ENCODE measurements at places on chromosomes 1 and 21. TPM values are rescaled to one million over a fixed set of nuclear protein-coding genes. Genes with fewer than 3 reads are reported as not detected.

The ZMYND12 gene
- 0.40 TPM for total RNA-seq

DNA sequence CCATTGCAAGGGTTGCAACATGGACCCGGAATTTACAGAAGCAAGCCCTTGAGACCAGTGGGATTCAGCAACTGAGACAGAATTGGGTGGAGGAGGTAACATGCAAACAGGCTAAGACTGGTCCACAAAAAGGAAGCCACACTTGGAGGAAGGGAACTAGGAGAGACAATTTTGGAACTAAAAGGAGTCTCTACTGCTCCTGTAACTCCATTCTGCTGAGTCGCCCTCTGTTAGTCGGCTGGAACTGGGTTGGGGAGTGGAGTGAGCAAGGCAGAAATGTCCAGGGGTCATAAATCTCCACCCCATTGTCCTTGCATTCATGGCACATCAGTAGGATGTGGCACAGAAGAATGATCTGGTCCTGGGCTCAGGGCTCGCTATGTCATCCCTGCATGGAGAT is 5.1 kb downstream of the LAMB3 start:
- H3K27me3 ChIP-seq = no peaks in the 10 kb centered on the region
- H3K4me1 ChIP-seq = peaks cover 62% of the 10 kb centered on the region
- H3K4me3 ChIP-seq = no peak overlapping the region
- no peaks in the 10 kb centered on the region for H3K36me3 ChIP-seq
- H3K27ac ChIP-seq = no peak overlapping the region

DNA sequence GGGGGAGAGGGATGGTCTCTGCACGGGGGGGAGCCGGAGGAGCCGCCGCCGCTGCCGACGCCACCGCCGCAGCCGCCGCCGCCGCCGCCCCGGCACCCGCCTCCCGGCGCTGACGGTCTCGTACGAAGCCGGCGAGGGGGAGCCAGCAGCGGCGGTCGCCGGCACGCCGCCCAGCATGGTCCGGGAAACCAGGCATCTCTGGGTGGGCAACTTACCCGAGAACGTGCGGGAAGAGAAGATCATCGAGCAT is 311 bp downstream of the SPEN start:
- DNase-seq = no peak
- no peaks in the 10 kb centered on the region for H3K36me3 ChIP-seq
- peak overlapping the region; percentile 74 for H3K4me3 ChIP-seq
- no peaks in the 10 kb centered on the region for H3K27me3 ChIP-seq
- peaks cover 42% of the 10 kb centered on the region for H3K4me1 ChIP-seq

The S100A16 gene
- total RNA-seq = 143 TPM

The RNU1-3 gene
- total RNA-seq = 2,650 TPM

- no peak overlapping the region for H3K4me3 ChIP-seq
- H3K27me3 ChIP-seq = peaks cover 38% of the 10 kb centered on the region
- no peak for DNase-seq
- H3K4me1 ChIP-seq = no peaks in the 10 kb centered on the region
Observed at GRCh38 chr1:201344206-201345080, 33.0 kb downstream of the TNNT2 start.

DNA sequence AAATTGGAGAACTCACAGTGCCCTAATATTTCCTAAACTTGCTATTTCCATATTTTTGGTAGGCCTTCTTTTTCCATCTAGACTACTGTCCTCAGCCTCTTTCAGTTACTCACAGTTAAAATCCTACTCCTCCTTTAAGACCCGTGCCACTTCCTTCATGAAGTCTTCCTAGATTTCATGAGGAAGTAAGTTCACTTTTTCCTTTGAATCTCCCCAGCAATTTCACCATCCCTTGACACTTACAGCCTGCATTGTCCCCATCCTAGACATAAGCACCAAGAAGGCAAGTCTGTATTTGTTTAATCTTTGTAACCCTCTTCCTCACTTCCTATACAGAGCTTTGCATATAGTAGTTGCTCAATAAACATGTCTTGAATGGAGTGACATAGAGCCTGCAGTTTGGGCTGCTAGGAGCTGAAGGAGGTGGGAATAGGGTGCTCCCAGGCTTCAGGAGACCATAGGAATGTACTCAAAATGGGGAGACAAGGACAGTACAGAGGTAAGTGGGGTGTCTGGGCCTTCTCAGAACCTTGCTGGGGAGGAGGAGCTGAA is 5.3 kb upstream of the GPR61 start:
- peaks cover 33% of the 10 kb centered on the region for H3K4me1 ChIP-seq
- H3K27ac ChIP-seq = no peak overlapping the region
- no peak overlapping the region for H3K4me3 ChIP-seq
- peaks cover 11% of the 10 kb centered on the region for H3K27me3 ChIP-seq
- H3K36me3 ChIP-seq = no peaks in the 10 kb centered on the region

- peaks cover 45% of the 10 kb centered on the region for H3K27me3 ChIP-seq
- no peak for DNase-seq
- H3K27ac ChIP-seq = no peak overlapping the region
- H3K4me3 ChIP-seq = peak overlapping the region; percentile 69
Observed at GRCh38 chr1:200038981-200039848, 11.7 kb downstream of the NR5A2 start.

DNA sequence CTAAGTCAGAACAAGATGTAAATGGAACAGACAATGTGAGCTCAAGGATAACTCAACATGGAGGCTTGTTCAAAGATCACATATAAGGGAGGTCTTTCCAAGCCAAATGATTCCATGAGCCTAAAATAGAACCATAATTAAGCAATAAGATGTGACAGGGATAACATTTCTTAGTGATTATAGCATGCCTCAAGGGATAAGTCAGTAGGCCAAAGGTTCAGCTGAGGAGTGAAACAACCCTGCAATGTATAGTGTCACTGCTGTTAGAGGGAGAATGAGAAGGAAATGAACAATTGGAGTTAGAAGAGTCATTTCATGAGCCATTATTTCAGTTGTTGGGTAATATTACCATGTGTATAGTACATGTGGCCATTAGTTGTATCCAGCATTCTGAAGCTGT is 25.0 kb downstream of the GORAB start:
- H3K27ac ChIP-seq = no peak overlapping the region
- no peak overlapping the region for H3K4me3 ChIP-seq
- DNase-seq = no peak
- H3K36me3 ChIP-seq = peaks cover 18% of the 10 kb centered on the region

- no peak overlapping the region for H3K4me3 ChIP-seq
- H3K27ac ChIP-seq = peak overlapping the region; percentile 12
- DNase-seq = no peak
- no peaks in the 10 kb centered on the region for H3K27me3 ChIP-seq
Observed at GRCh38 chr1:197467881-197468280, 199.8 kb downstream of the CRB1 start.

- no peaks in the 10 kb centered on the region for H3K36me3 ChIP-seq
- peaks cover 12% of the 10 kb centered on the region for H3K4me1 ChIP-seq
- H3K27me3 ChIP-seq = no peaks in the 10 kb centered on the region
- no peak for DNase-seq
- H3K4me3 ChIP-seq = no peak overlapping the region
- H3K27ac ChIP-seq = no peak overlapping the region
Observed at GRCh38 chr1:246146804-246147523, 360.1 kb downstream of the SMYD3 start.

The NFASC gene
- 0.13 TPM for total RNA-seq

GRCh38 chr21:21973806-21974205 is 975.6 kb downstream of the NCAM2 start:
- no peak overlapping the region for H3K27ac ChIP-seq
- no peak for DNase-seq
- no peaks in the 10 kb centered on the region for H3K36me3 ChIP-seq
- H3K4me3 ChIP-seq = no peak overlapping the region
- H3K4me1 ChIP-seq = peaks cover 26% of the 10 kb centered on the region
- no peaks in the 10 kb centered on the region for H3K27me3 ChIP-seq

The KRTAP19-7 gene
- total RNA-seq = not detected

The KCNT2 gene
- 26.2 TPM for total RNA-seq

DNA sequence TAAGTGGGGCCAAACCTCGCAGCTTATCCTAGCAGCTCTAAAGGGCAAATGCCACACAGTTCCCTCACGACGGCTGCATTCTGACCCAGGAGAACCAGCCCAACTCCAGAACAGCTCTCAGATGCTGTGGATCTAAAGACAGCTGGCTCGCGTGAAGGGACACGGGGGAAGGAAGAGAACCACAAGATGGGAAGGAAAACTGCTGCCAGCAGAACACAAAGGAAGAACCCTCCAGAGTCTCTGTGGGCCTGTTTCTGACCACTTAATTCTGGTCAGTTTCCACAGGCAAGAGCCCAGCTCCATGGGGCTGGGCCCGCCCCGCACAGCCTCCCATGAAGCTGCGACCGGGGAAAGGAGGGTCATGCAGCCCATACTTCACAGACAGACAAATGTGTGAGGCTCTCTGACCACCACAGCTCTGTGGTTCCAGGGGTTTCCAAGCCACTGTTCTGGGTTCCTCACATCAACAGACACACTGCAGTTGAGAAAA is 61.1 kb downstream of the SLC45A1 start:
- DNase-seq = no peak
- H3K36me3 ChIP-seq = peaks cover 4% of the 10 kb centered on the region
- H3K27ac ChIP-seq = no peak overlapping the region
- H3K4me1 ChIP-seq = peaks cover 51% of the 10 kb centered on the region
- H3K4me3 ChIP-seq = no peak overlapping the region

The MAEL gene
- not detected for total RNA-seq

- DNase-seq = no peak
- H3K27ac ChIP-seq = peak overlapping the region; percentile 84
- peaks cover 8% of the 10 kb centered on the region for H3K36me3 ChIP-seq
- no peaks in the 10 kb centered on the region for H3K27me3 ChIP-seq
- H3K4me1 ChIP-seq = peaks cover 24% of the 10 kb centered on the region
Observed at GRCh38 chr1:25858494-25858893, 763 bp downstream of the AUNIP start.

DNA sequence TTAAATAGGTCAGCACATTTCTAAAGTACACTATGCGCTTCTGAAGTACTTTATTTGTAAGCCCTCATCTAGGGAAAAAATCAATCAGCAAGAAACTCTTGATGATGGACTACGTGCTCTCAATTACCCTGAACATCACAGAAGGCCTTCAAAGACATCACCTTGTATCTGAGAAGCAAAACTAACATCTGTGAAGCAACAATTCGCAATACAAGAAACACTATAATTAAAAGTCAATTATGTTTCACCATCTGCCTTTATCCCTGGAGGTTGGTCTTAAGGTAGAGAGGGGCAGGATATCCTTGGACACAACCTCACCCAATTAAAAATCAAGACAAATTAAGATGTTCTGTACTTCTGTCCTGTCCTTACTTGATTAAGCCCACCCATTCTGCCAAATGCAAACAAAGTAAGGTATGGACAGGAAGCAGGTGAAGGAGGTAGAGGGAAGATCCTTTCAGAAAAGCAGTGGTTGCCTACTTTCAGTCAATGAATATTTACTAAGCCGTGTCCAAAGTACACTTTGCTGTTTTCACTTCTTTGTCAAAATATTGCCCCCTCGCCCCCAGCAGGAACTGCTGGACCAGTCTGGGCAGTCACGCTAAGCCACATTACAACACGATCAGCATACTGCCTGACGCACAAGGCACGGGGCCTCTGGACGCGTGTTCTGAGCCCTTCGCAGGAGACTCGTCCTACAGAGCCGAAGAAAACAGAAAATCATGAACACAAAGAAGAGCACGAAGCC is 887 bp downstream of the SLC19A2 start:
- peak overlapping the region; percentile 91 for H3K4me3 ChIP-seq
- H3K27ac ChIP-seq = peak overlapping the region; percentile 99
- no peak for DNase-seq
- no peaks in the 10 kb centered on the region for H3K27me3 ChIP-seq
- peaks cover 36% of the 10 kb centered on the region for H3K4me1 ChIP-seq

The CFAP74 gene
- not detected for total RNA-seq

DNA sequence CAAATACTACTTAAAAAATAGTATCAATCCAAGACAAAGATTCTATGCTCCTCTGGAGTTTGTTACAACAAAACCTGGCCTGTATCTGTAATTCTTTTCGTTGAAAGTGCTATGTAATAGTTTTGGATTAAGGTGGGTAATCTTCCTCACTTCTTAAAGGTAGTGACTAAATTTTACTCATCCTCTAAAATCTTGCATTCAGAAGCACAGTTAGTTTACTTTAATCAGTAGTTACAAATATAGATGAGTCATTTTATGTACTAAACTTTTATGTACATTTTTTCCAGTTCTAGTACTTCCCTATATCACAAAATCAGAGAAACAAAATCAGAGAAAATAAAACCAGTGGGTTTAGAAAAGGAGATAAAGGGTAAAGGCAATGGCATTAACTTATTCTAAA is 51.3 kb downstream of the ZNHIT6 start:
- no peak overlapping the region for H3K27ac ChIP-seq
- H3K4me1 ChIP-seq = peaks cover 31% of the 10 kb centered on the region
- H3K36me3 ChIP-seq = peaks cover 23% of the 10 kb centered on the region
- no peak overlapping the region for H3K4me3 ChIP-seq
- H3K27me3 ChIP-seq = no peaks in the 10 kb centered on the region

- no peak overlapping the region for H3K27ac ChIP-seq
- no peaks in the 10 kb centered on the region for H3K27me3 ChIP-seq
- H3K4me3 ChIP-seq = no peak overlapping the region
- no peak for DNase-seq
- H3K4me1 ChIP-seq = no peaks in the 10 kb centered on the region
Observed at GRCh38 chr1:107523061-107523460, 382.2 kb downstream of the NTNG1 start.

DNA sequence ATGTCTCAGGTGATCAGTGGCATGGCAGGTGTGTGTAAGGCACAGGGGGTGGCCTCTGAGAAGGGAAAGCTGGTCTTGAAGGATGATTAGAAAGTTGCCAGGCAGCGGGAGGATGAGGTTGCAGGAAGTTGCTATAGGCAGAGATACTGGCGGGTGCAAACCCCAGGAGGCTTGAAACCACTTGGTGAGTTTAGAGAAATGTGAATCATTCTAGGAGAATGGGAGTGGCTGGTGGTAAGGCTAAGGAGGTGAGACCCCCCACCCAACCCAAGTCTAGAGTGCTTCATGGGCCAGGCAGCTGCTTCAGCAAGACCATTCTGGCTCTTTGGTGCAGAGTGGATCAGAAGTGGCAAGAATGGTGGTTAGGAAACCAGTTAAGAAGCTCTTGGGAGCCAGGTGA is 9.0 kb downstream of the SH2D2A start:
- H3K4me1 ChIP-seq = peaks cover 9% of the 10 kb centered on the region
- H3K27ac ChIP-seq = no peak overlapping the region
- DNase-seq = no peak
- H3K36me3 ChIP-seq = no peaks in the 10 kb centered on the region
- no peak overlapping the region for H3K4me3 ChIP-seq

The FAM110D gene
- not detected for total RNA-seq

GRCh38 chr1:102572637-102573036 is 535.7 kb downstream of the COL11A1 start:
- no peak for DNase-seq
- H3K27ac ChIP-seq = no peak overlapping the region
- no peaks in the 10 kb centered on the region for H3K4me1 ChIP-seq
- H3K36me3 ChIP-seq = no peaks in the 10 kb centered on the region
- peaks cover 27% of the 10 kb centered on the region for H3K27me3 ChIP-seq

DNA sequence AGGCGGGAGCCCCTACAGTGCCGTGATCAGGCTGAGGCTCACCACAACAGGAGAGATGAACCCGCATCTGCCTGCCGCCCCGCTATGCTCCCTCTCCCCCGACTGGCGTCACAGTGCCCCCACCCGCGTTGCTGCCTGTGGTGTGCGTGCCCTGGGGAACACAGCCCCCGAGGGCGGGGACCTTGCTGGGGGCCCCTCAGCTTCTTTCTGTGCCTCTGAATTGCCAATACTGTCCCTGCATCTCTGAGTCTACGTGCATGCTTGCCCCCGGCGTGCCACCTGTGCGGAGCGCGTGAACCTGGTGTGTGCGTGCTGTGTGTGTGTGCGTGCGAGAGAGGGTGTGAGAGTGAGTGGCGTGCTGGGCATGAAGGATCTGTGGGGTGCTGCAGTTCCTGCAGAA is 10.3 kb downstream of the PARS2 start:
- no peak overlapping the region for H3K27ac ChIP-seq
- H3K4me3 ChIP-seq = no peak overlapping the region
- H3K36me3 ChIP-seq = peaks cover 8% of the 10 kb centered on the region
- no peak for DNase-seq

The LRRC47 gene
- 52.3 TPM for total RNA-seq
